ENCODE measurements at places on chromosomes 5 and 9. TPM values are rescaled to one million over a fixed set of nuclear protein-coding genes. Genes with fewer than 3 reads are reported as not detected.
A peak's percentile ranks its signal among the peaks of the same experiment; 100 is the strongest.

DNA sequence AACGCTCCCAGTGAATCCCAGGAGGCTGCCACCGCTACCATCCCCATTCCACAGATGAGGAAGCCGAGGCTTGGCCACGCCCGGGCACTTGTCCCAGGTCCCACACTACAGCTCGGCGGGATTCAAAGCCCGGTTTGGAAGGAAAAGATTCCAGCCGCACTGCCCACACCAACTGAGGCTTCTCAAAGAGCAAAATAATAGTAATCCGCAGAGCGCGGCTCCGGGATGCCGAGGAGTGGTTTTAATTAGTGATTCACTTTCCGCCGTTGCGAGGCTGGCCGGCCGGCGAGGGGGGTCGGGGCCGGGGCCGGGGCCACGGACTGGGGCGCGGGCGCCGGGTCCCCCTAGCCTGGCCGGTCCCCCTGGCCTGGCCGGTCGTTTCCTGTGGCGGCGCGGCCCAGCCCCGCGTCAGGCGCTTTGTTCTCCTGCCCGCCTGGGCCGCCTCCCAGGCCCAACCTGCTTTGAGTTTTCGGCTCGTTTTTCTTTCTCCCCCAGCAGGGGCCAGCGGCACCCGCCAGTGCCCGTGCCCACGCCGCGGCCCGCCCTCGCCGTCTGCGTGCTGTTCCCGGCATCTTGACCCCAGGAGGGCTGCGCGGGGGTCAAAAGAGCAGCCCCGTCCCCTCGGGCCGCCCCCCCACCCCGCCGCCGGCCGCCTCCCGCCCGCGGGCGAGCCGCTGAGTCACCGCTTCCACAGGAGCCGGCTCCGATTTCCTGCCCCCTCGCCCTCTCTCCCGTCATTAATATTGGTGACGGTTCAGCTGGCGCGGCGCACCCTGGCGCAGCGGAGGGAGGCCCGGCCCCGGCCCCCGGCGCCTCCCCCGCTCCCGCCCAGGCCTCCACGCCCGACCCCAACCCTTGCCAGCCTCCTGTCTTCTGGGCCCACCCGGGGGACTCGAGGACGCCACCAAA, 31.2 kb downstream of the FGF18 start:
- H3K4me1 ChIP-seq, result peaks cover 28% of the 10 kb centered on the region
- H3K27ac ChIP-seq, result peak overlapping the region; percentile 84
- H3K4me3 ChIP-seq, result peak overlapping the region; percentile 51
- no peaks in the 10 kb centered on the region for H3K36me3 ChIP-seq
- no peaks in the 10 kb centered on the region for H3K27me3 ChIP-seq
- peak; percentile 92 for DNase-seq

DNA sequence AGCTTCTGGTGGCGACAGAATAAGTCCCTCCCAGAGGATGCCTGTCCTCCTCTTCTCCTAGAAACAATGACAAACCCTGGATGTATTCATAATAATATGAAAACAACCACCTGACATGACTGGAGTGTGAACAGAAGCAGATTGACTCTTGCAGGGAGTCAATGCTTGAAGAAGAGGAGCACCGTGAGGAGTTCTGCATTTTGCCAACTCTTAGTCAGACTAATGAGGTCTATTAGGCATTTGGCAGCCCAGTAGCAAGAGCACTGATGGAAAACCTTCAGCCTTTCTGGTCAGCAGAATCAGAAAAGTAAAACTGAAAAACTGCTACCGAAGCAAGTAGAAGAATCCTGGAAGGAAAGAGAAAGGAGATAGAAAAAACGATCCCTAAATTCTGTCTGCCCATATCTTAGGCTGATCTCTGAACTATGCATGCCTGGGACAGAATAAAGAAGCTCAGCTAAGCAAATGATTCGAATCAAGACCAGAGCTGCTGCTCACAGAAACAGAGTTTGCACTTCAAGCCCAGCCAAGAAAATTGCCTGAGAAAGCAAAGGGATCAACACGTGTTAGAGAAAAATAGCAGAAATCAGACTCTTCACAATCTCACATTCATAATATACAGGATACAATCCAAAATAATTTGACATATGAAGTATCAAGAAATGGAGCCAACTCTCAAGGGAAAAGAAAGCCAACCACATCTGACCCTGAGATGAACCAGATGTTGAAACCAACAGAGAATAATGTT, 69.5 kb upstream of the OSMR start:
- peaks cover 8% of the 10 kb centered on the region for H3K4me1 ChIP-seq
- no peaks in the 10 kb centered on the region for H3K36me3 ChIP-seq
- DNase-seq, result no peak
- no peak overlapping the region for H3K4me3 ChIP-seq

The GAS1 gene
- total RNA-seq, result 304 TPM

The GGTA1 gene
- total RNA-seq, result 1.1 TPM

GRCh38 chr9:33265211-33265865, 489 bp downstream of the CHMP5 start:
- H3K27ac ChIP-seq, result peak overlapping the region; percentile 90
- H3K4me1 ChIP-seq, result peaks cover 26% of the 10 kb centered on the region
- no peaks in the 10 kb centered on the region for H3K27me3 ChIP-seq
- peaks cover 30% of the 10 kb centered on the region for H3K36me3 ChIP-seq
- no peak for DNase-seq

The TRPM6 gene
- total RNA-seq, result not detected

GRCh38 chr5:124859556-124860290, 113.3 kb upstream of the ZNF608 start:
- H3K27me3 ChIP-seq, result no peaks in the 10 kb centered on the region
- no peaks in the 10 kb centered on the region for H3K36me3 ChIP-seq
- H3K27ac ChIP-seq, result no peak overlapping the region
- no peak overlapping the region for H3K4me3 ChIP-seq

- DNase-seq, result no peak
- no peaks in the 10 kb centered on the region for H3K36me3 ChIP-seq
- H3K4me3 ChIP-seq, result no peak overlapping the region
- H3K27ac ChIP-seq, result no peak overlapping the region
- H3K4me1 ChIP-seq, result no peaks in the 10 kb centered on the region
Measured at GRCh38 chr9:101432171-101432570, 3.4 kb downstream of the ALDOB start.

- peaks cover 5% of the 10 kb centered on the region for H3K4me1 ChIP-seq
- no peak overlapping the region for H3K4me3 ChIP-seq
- peak; percentile 66 for DNase-seq
- H3K27me3 ChIP-seq, result no peaks in the 10 kb centered on the region
- H3K36me3 ChIP-seq, result peaks cover 23% of the 10 kb centered on the region
Measured at GRCh38 chr9:133761641-133762248, 23.6 kb upstream of the SARDH start.

DNA sequence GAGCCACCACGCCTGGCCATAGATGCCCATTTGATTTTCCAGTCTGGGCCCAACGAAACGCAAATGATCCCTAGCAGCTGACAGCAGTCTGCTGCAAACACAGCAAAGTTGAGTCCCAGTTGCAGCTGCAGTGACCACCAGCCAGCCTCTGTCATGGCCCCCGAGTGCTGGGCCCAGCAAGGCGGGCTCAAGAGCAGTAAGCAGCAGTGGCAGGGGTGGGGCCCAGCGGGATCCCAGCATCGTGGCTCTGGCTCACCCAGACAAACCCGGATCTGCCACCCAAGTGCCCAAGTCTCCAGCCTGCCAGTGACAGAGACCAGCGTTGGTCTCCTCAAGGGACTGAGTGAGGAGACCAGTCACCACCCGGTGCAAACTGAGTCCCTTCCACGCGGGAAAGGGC, 6.9 kb upstream of the LTC4S start:
- H3K36me3 ChIP-seq, result no peaks in the 10 kb centered on the region
- no peak for DNase-seq
- H3K27me3 ChIP-seq, result no peaks in the 10 kb centered on the region
- H3K4me1 ChIP-seq, result no peaks in the 10 kb centered on the region
- no peak overlapping the region for H3K27ac ChIP-seq
- H3K4me3 ChIP-seq, result no peak overlapping the region

The LHX3 gene
- not detected for total RNA-seq

DNA sequence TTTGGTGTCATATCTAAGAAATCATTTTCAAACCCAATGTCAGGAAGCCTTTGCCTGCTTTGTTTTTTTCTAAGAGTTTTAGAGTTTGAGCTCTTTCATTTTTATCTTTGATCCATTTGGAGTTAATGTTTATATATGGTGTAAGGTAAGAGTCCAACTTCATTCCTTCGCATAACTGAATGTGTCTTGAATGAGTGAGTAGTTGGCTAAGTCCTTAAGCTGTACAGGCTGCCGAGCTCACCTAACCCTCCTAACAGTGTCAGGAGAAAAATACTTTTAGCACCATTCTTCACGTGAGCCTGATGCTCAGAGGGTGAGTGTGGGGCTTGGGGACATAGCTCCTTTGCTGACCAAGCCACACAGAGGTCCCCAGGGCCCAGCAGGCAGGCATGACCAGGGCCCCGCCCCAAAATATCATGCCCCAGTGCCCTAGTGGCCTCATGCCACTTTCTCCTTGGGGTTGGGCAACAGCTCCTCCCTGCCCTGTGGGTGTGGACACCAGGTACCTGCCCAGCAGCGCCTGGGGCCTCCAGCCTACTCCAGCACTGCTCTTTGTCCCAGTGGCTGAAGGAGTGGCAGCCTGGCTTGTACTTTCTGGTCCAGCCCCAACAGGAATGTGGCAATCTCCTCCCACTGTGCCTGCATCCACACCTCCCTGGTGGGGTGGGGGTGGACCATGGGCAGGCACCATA, 17.2 kb downstream of the PPARGC1B start:
- H3K4me3 ChIP-seq, result no peak overlapping the region
- no peak for DNase-seq
- no peak overlapping the region for H3K27ac ChIP-seq
- no peaks in the 10 kb centered on the region for H3K4me1 ChIP-seq
- no peaks in the 10 kb centered on the region for H3K36me3 ChIP-seq

GRCh38 chr5:80182809-80183580, 72.9 kb downstream of the SERINC5 start:
- peaks cover 11% of the 10 kb centered on the region for H3K4me1 ChIP-seq
- H3K27me3 ChIP-seq, result no peaks in the 10 kb centered on the region
- H3K27ac ChIP-seq, result no peak overlapping the region
- no peak overlapping the region for H3K4me3 ChIP-seq

DNA sequence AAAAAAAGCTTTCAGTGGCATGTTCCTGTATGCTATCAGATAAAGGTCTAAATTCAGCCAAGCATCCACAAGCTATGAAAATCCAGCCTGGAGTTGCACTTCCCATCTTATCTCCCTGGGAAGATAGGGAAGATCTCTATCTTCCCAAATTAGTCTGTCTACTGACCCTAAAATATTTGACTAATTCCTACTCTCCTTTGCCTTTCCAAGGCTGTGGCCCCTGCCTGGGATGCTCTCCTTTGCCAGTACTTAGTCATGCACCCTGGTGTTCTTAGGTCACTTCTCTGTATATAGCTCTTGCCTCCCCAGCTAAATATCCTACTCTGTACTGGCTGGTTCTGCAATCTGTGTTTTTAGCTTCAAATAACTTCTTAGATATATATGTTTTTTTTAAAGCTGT, 44.0 kb upstream of the PLPP1 start:
- DNase-seq, result peak; percentile 25
- peaks cover 8% of the 10 kb centered on the region for H3K4me1 ChIP-seq
- no peaks in the 10 kb centered on the region for H3K27me3 ChIP-seq
- no peaks in the 10 kb centered on the region for H3K36me3 ChIP-seq
- H3K4me3 ChIP-seq, result no peak overlapping the region
- H3K27ac ChIP-seq, result no peak overlapping the region

The DMRT3 gene
- total RNA-seq, result not detected

DNA sequence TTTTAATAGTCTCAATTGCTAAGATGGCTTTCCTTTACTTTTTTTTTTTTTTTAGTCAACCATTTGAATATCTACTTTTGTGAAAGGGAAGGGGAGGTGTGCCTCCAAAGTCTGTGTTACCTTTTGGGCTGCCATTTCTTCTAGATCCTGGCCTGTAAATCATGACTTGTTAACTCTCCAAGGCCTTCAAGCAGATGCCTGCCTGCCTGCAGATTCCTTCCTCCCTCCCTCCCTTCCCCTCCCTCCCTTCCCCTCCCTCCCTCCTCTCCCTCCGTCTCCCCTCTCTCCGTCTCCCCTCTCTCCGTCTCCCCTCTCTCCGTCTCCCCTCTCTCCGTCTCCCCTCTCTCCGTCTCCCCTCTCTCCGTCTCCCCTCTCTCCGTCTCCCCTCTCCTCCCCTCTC, 73.1 kb downstream of the COMMD10 start:
- H3K27ac ChIP-seq, result no peak overlapping the region
- no peak overlapping the region for H3K4me3 ChIP-seq
- H3K4me1 ChIP-seq, result no peaks in the 10 kb centered on the region

The PCDHA9 gene
- total RNA-seq, result 1.7 TPM

The GPX3 gene
- total RNA-seq, result 1.3 TPM

GRCh38 chr9:119004618-119004990, 364.6 kb downstream of the BRINP1 start:
- H3K36me3 ChIP-seq, result no peaks in the 10 kb centered on the region
- peak; percentile 85 for DNase-seq
- peak overlapping the region; percentile 61 for H3K27ac ChIP-seq
- no peak overlapping the region for H3K4me3 ChIP-seq

The RNF183 gene
- not detected for total RNA-seq

DNA sequence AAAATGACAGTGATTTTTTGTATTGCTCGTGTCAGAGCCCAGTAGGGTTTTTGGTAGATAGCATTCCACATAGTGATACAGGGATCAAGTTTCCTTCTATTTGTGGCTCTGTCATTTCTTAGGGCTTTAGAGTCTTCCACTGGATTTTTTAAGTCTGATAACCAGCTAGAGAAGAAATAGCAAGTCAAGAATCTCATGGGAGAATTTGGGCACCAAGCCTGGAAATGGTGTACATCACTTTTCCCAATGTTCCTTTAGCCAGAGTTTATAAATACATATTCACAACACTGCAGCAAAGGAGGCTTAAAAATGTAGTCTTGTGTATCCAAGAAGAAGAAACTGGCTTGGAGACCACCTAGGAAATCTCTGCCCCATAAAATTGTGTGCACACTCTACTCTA, 647.1 kb upstream of the KLF4 start:
- no peak overlapping the region for H3K27ac ChIP-seq
- no peaks in the 10 kb centered on the region for H3K36me3 ChIP-seq
- peaks cover 5% of the 10 kb centered on the region for H3K4me1 ChIP-seq
- no peak for DNase-seq
- no peak overlapping the region for H3K4me3 ChIP-seq
- no peaks in the 10 kb centered on the region for H3K27me3 ChIP-seq

DNA sequence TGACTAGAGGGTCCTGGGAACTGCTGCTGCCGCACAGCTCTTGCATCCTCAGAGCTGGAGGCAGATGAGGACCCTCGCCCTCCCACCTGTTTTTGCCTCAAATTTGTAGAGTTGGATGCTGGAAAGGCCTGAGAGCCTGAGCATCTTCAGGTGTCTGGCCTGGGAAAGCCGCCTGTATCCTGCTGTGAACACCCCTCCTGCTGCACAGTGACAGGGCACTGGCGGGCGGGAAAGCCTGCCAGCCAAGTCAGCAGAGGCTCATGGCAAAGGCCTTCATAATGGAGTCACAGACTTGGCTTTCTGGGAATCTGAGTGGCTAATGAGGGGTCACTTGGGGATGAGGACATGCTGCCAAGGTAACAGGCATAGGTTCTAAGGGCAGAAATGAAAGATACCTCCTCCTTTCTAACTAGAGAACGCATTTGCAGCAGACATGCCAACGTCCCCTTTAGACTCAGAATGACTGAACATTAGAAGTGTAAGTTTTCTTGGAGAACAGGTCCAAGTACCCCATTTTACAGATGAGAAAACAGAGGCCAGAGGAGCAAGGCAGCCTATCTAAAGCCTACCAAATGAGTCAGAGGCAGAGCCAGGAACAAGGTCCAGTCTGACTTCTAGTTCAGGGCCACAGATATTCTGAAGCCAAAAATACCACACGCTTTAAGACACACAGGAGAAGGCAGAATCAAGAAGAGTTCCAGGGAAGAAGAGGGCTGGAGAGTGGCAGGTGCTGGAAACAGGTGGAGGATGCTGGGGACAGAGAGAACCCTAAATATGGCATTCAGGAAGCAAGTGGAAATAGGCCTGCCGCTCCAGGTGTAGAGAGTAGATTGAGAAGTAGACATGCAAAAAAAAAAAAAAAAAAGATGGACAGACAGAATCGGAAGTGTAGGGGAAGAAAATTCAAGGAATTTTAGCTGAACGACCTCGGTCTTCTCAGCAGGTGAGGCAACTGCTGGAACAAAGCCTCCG, 44.1 kb downstream of the EPB41L4B start:
- H3K4me1 ChIP-seq, result peaks cover 8% of the 10 kb centered on the region
- no peak overlapping the region for H3K27ac ChIP-seq
- DNase-seq, result no peak
- H3K4me3 ChIP-seq, result no peak overlapping the region
